Natural killer cell (primary cell): ENCODE measurements at places on chromosomes 13 and 19. TPM values are rescaled to one million over a fixed set of nuclear protein-coding genes. Genes with fewer than 3 reads are reported as not detected.

The NEK5 gene
- not detected for total RNA-seq

The FAM83E gene
- total RNA-seq, result 1.3 TPM

The MED26 gene
- total RNA-seq, result 34.7 TPM

The CD320 gene
- 38.7 TPM for total RNA-seq

The EPS8L1 gene
- total RNA-seq, result 8.8 TPM

The CPB2 gene
- total RNA-seq, result not detected

The KCNK6 gene
- 2.5 TPM for total RNA-seq

The ZNF440 gene
- 26.6 TPM for total RNA-seq
